ENCODE measurements at places on chromosomes 7 and 10. TPM values are rescaled to one million over a fixed set of nuclear protein-coding genes. Genes with fewer than 3 reads are reported as not detected.

CACNA2D1 gene
- polyA plus RNA-seq = 30.7 TPM

UCMA gene
- polyA plus RNA-seq = not detected

ACTL6B gene
- polyA plus RNA-seq = not detected

HOXA1 gene
- polyA plus RNA-seq = 2.7 TPM

UNCX gene
- 12.6 TPM for polyA plus RNA-seq

GIMAP6 gene
- polyA plus RNA-seq = 14.6 TPM

WNT2 gene
- 1.3 TPM for polyA plus RNA-seq

CREB5 gene
- polyA plus RNA-seq = 11.9 TPM

COA1 gene
- 78.0 TPM for polyA plus RNA-seq

ST8SIA6 gene
- 0.93 TPM for polyA plus RNA-seq

C10orf95 gene
- polyA plus RNA-seq = 1.3 TPM

MEST gene
- polyA plus RNA-seq = 647 TPM

UTF1 gene
- not detected for polyA plus RNA-seq

OR6V1 gene
- polyA plus RNA-seq = not detected
